ENCODE measurements at places on chromosomes 4 and X. TPM values are rescaled to one million over a fixed set of nuclear protein-coding genes. Genes with fewer than 3 reads are reported as not detected.

- H3K36me3 ChIP-seq: no peaks in the 10 kb centered on the region
- H3K27me3 ChIP-seq: no peaks in the 10 kb centered on the region
- DNase-seq: no peak
- no peak overlapping the region for H3K27ac ChIP-seq
- no peak overlapping the region for H3K4me3 ChIP-seq
Measured at GRCh38 chr4:182141061-182141460, 102.1 kb upstream of the TENM3 start.

- H3K27me3 ChIP-seq: peaks cover 43% of the 10 kb centered on the region
- no peak overlapping the region for H3K27ac ChIP-seq
- H3K36me3 ChIP-seq: no peaks in the 10 kb centered on the region
- H3K4me3 ChIP-seq: no peak overlapping the region
Measured at GRCh38 chr4:174381440-174381800, 97.7 kb downstream of the CEP44 start.

DNA sequence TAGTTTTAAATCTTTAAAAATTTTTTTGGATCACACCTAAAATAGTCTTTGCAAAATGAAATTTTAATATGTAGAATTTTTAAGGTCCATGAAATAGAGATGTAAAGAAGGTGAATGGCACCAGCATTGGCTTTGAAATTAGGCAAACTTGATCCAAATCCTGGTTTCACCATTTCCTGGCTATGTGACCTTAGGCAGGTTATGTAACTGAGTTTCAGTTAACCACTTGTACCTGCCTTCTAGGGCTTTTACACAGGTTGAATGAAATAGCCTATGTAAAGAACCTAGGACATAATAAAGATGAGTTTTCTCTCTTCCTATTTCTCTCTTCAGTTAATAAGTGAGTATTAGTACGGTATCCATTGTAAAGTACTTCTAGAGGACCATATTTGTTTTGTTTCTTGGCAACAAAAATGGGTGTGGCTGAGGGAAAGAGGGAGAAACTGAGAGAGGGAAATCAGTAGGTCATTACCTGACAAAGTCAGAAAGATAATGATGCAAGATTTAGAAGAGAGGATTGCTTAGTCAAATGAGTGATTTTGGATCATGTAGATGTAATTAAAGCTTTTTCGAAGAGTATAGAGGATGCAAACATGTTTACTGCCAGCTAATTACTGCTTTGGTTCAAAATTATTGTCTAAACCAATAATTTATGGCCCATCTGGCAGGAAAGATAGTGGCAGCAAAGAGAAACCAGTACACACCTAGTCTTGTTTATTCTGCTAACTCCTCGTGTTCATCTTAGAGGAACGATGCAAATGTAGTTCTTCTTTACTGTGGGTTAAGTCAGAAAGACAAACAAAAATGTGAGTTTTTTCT lies 81.9 kb downstream of the PDLIM5 start:
- peaks cover 2% of the 10 kb centered on the region for H3K36me3 ChIP-seq
- no peaks in the 10 kb centered on the region for H3K27me3 ChIP-seq
- H3K4me1 ChIP-seq: peaks cover 81% of the 10 kb centered on the region
- DNase-seq: no peak
- H3K4me3 ChIP-seq: no peak overlapping the region

ATP1B4 gene
- total RNA-seq: not detected

GRCh38 chr4:108570993-108571569 lies 49.3 kb upstream of the RPL34 start:
- no peak for DNase-seq
- no peak overlapping the region for H3K27ac ChIP-seq
- H3K36me3 ChIP-seq: no peaks in the 10 kb centered on the region
- peaks cover 9% of the 10 kb centered on the region for H3K4me1 ChIP-seq

COL25A1 gene
- 0.45 TPM for total RNA-seq

All from chondrocyte (in vitro differentiated cells).